Activated naive CD4-positive, alpha-beta T cell (primary cell): ENCODE measurements at places on chromosomes 3 and 15.

DNA sequence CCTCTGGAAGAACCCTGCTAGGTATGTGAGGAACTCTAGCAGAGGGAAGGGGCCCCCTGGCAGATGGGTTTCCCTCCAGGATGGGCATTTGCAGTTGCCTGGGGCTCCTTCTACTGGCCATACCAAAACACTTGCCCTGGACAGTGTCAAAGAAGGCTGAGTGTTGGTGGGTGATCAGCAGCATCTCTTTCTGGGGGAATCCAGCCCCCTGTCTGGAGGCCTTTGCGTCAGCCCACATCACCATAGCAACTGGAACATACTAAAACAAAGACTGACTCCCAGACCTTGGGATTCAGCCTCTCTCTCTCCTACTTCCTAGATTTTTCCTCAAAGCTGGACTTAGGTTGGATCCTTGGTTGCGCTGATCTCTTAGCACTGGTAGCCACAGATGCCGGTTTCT lies 8.1 kb downstream of the CEMIP start:
- no peak for DNase-seq

DNA sequence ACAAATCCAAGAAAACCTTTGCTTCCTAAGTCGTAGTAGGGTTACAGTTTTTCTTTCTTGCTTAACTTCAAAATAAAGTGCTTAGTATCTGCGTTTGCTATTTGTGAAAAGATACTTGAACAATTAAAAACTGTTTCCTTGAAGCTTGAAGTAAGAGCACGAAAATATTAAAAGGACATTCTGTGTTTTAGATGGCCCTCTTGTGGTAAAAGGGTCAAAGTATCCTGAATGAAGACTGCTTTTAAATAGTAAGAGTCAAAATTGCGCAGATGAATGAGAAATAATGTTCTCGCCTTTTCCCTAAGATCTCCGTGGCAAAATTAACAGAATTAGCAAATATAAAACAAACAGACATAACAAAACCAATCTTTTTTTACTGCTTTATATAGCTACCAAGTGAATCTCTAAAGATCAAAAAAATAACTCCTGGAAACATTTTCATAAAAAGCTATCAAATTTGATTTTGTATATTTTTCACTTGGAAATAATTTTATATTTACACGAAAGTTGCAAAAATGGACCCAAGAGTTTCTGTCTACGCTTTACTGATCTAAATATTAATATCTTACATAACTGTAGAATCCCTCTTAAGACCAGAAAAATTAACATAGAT lies 175.4 kb downstream of the MBNL1 start:
- DNase-seq, result no peak

GRCh38 chr3:113140876-113141275 lies 70.5 kb upstream of the BOC start:
- DNase-seq, result no peak

DNA sequence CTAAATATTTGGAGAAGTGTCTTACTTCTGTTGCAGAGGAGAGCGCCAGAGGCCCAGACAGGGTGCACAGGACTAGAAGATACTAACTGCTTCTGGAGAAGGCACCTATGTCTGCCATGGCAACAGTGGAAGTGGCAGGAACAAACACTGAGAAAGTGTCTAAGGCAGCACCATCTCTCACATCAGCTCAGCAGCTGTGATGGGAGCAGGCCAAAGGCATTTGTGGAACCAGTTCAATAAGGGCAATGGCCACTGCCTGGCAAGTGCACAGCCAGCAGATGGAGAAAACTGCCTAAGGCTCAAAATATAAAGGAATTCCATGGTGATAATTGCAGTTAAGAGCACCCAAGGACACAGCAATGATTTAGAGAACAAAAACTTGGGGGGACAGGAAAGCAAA lies 563.0 kb upstream of the CCDC54 start:
- DNase-seq, result no peak

DNA sequence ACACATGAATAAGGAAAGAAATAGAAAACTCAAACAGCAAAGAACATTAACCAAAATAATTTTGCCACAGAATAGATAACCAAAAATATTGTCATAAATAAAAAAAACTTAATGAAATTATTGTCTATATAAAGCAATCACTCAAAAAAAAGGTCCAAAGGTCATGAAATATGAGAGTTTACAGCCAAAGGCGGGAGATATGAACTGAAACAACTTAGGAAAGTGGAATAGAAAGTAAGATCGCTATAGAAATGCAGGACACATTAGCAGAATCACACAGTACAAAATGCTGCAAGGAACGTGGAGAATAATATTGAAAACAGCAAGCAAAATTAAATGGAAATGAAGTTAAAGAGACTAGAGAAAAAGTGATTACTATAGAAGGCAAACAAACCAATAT lies 375.0 kb upstream of the ARHGEF26 start:
- DNase-seq, result no peak

GRCh38 chr3:131526801-131527347 lies 24.1 kb upstream of the MRPL3 start:
- DNase-seq, result no peak

- DNase-seq, result no peak
Measured at GRCh38 chr3:186882150-186882524, 39.6 kb downstream of the ADIPOQ start.

- DNase-seq, result no peak
Measured at GRCh38 chr15:93942269-93942694, 289.1 kb upstream of the MCTP2 start.

- no peak for DNase-seq
Measured at GRCh38 chr15:28047277-28047676, 51.8 kb downstream of the OCA2 start.

DNA sequence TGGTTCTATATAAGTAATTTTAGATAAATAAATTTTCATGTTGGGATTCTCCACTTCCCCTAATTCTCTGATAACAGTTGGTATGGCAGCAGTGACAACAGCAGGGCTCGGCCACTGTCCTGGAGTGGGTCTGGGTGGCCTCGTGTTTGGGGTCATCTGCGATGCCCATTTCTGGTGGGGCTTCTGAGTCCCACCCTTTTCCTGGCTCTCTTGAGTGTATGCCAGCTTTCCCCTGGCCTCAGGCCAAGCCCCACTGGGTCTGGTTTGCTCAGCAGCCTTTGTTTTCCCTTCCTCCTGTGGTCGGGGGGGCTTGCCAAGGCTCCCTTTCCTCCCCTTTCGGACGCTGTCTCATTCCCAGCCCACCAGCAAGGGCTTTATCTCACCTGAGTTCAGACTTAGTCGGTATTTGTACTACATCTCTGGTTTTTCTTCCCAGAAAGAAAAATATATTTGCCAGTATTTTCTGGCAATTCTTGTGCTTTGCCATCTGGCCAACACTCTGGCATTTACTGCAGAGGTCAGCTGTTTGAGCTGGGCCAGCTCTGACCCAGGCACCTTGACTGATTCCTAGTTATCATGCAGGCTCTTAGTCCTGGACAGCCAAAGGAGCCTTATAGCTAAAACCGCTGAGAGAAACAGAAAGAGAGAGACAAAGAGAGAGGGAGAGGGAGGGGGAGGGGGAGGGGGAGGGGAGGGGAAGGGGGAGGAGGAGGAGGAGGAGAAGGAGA lies 35.2 kb downstream of the MYZAP start:
- no peak for DNase-seq
